ENCODE measurements at places on chromosomes 5 and 9.
A peak's percentile ranks its signal among the peaks of the same experiment; 100 is the strongest.

- DNase-seq: peak; percentile 4
Measured at GRCh38 chr5:141529002-141529401, 40.1 kb downstream of the PCDHGC5 start.

DNA sequence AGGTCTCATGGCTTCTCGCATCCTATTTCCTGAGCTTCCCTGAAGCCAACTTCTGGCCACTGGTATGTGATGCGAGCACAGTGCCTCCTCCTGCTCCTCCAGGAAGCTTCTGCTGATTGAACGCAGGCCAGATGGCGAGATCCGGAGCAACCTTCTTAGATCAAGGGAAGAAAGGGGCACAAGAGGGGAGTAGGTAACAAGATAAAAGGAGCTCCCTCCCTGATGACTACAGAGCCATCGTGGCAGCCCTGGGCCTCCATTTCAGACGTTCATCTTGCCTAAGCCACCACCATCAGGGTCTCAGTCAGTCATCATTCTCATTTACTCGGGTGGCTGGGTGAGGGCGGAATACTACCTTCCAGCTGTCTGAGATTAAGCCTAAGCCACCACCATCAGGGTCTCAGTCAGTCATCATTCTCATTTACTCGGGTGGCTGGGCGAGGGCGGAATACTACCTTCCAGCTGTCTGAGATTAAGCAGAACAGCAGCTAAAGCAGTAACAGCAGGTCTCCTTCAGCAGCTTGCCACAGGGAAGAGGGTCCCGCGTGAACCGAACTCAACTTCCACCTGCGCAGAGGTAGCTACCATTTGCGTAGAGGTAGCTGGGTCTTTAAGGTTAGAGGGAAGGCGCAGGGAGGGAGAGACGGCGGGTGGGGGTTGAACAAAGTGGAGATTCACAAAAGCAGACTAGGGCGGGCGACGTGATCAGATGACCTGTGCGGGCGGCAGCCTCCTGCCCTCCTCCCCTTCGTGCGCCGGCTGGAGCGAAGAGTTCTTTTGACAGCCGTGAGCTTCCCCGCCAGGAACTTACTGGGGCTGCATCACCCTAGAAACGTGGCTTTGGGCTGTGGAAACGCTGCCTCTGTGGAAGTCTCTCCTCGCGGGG is 27.9 kb upstream of the MGAT1 start:
- peak; percentile 72 for DNase-seq

DNA sequence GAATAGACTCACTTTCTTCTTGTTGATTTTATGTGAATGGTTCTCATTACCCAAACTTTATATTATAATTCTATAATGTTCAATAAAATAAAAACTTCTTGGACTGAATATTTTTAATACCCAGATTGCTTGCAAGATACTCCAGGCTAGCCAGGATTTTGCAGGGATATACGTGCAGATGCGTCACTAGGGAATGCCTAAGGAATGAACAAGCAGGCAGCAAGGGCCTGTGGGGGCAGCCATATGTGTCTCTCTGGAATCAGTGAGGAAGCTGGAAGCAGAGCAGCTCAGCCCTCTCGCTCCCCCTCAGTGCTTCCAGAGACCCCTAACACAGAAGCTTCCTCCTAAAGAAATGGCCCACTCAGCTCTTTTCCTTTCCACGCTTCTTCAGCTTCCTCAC is 457.4 kb downstream of the CCDC171 start:
- DNase-seq: no peak

- no peak for DNase-seq
Measured at GRCh38 chr9:31136524-31136923, 1247.9 kb upstream of the ACO1 start.

DNA sequence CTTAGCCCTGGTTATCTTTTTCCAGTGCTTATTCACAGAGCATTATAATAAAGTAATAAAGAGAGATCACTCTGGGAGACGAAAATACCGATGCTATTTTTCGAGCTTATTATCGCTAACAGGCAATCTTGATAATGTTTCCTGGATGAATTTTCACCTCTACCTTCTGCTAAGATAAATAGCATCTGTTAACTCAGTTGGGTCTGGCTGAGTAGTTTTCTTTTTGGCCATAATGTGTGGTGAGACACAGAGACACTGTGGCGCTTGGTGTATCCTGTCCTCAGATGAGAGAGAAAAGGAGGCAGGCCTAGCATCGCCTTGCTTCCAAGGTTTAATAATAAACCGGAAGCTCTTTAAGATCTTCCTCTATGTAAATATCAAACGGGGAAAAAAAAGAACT is 46.2 kb upstream of the CDH12 start:
- no peak for DNase-seq

- peak; percentile 33 for DNase-seq
Measured at GRCh38 chr5:142013734-142014521, 1.1 kb upstream of the GNPDA1 start.

DNA sequence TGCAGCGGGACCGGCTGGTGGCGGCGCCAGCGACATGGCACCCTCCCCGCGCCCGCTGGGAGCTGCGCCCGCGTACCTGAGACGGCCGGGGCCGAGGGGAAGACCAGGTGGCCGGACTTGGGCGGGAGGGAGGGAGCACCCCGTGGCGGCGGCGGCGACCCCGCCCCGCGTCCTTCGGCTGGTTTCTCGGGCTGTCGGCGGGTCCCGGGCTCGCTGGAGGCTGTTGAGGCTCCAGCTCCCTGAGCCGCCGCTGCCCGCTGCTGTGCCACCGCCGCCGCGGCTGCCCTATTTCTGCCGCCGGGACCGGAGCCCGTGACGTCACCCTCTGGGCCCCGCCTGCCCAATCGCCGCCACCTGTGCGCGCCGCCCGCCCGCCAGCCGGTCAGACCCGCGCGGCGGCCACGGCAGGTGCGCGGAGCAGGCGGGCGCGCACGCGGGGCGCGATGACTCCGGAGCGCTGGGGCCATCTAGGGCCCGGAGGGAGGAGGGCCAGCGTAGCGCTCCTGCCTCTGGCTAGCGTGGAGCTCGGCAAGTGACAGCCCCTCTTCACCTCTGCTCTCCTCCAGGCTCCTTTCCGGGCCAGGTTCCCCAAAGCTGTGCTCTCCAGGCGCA is at the start of gene FSTL4:
Gene FSTL4 (minus strand): TSS at position 293 of the 612 bp plus-strand sequence.
- DNase-seq: peak; percentile 36

DNA sequence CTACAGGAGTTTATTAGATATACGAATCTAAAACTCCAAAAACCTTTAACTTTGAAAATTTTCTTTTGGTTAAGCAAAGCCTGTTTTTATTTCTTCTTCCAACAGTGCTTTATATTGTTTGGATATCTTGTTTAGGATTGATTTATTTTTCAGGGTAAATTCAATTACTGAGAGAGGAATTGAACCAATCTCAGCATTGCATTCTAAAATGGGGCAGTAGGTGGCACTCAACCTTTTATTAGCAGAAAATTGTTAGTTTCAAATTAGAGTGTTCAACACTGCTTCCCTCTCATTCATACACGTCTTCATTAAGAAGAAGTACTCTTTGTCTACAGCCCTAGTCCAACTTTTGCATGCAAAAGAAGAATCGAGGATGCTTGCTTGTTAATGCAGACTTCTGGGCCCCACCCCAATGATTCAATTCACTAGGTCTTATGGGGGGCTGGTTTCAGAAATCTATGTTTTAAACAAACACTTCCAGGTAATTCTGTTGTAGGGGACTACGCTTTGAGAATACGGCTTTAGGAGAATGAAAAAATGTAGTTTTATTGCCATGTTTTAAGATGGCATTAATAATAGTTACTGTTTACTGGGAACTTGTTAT is 26.6 kb downstream of the MRPL22 start:
- no peak for DNase-seq

DNA sequence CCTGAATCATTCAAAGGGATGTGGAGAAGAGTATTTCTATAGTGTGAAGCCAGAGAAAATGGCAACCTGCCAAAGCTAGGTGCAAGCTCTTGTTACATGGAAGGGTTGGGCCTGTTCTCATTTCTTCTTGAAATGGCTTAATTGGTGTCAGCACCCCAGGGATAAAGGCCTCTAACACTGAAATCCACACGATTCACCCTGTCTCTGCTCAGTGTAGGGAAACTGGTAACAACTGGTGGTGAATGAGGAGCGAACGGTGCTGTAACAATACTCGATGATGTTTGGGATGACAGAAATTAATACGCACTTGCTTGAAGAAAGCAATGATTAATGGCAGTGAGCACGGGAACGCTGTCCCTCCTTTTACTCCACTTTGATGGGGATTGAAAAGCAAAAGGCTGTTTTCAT is 16.2 kb downstream of the PBX3 start:
- DNase-seq: no peak

GRCh38 chr9:135945969-135946368 is 15.2 kb downstream of the UBAC1 start:
- no peak for DNase-seq

DNA sequence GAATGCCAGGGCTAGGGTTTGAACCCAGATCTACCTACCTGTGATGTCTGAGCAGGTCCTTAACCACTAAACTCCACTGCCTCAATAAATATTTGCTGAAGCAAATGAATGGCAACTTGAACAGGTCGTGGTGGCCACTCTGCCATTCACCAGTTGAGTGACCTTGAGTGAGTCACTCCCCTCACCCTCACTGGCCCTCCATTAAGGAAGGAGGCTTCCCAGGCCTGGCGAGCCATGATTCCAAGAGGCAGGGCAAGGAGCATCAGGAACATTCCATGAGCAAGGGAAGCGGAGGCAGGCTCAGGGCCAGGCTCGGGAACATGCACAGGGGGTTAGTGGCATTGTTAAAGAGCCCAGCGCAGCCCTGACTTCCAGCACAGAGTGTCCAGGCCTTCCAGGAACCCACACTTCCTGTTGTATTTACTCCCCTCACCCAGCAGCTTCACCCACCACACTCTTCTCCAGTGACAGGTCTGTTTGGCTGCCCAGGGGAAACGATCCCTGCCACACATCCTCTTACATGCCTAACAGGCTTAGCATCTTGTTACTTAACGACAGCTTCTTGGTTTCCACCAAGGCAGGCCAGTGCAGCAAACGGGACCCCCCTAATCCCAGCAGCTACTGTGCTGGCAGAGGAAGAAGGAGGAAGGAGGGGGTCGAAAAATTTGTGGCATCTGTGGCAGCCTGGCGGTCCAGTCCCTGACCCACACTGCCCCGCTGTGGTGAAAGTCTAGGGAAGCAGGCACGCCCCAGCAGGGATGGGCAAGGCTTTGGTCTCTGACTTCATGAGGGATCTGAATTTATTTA is 43.7 kb upstream of the TTC1 start:
- DNase-seq: peak; percentile 26

DNA sequence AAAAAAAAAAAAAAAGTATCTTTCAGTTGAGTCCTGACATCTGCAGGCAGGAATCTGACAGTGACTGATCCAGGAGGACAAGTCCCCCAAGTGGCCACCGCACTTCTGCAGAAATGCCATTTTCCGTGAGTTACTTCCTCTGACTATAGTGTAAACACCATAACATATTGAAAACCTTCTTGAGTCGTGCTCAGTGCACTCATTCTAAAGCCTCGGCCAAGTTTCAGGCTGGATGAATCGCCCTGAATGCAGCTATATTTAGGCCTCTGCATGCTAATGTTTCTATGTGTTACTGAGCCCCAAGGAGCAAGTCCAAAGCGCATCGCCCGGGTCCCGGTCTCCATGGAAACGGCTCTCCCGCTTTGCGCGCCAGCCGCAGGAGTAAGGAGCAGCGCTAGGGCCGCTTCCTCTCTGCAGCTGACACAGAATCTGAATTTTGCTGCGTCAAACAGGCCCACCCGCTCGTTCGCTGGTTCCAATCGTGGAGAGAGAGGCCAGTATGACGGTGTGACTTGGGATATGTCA is 335.4 kb downstream of the MSX2 start:
- peak; percentile 38 for DNase-seq

DNA sequence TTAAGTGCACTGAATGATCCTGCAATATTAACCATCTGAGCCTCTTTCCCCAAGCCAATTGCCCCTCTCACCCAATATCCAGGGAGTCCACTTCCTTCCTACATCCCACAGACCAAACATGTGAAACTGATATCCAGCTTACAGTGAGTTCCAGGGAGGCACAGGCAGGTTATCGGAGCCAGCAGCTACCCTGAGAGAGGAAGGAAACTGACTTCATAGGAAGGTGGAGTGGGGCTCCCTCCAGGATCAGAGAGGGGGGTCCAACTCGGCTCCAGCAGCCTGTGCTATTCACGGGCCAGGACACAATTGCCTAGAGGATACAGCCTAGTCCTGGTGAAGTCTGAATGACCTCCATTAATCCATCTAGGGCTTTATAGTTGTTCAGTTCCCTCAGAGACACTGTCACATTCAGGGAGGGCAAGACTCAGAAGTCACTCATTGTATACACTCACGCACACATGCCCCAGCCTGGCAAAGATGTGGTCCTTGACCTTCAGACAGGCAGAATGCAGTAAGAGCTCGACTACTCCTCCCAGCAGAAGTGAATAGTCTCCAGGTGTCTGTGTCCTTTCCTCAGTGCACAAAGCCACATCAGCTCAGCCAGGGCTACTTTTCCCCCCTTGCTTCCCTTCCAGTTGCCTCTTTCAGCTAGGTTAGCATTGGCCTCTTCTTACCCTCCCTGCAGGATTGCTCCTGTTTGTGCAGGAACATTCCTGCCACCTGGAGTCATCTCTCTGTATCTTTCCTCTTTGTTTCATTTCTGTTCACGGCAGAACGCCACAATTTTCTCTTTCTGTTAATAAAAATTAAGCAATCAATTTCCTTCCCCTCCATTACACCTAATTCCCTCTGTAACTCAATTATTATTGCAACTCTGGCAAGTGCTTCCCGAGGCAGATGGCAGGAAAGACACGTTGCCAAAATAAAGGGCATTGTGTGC is 501.7 kb downstream of the ARHGEF28 start:
- no peak for DNase-seq

DNA sequence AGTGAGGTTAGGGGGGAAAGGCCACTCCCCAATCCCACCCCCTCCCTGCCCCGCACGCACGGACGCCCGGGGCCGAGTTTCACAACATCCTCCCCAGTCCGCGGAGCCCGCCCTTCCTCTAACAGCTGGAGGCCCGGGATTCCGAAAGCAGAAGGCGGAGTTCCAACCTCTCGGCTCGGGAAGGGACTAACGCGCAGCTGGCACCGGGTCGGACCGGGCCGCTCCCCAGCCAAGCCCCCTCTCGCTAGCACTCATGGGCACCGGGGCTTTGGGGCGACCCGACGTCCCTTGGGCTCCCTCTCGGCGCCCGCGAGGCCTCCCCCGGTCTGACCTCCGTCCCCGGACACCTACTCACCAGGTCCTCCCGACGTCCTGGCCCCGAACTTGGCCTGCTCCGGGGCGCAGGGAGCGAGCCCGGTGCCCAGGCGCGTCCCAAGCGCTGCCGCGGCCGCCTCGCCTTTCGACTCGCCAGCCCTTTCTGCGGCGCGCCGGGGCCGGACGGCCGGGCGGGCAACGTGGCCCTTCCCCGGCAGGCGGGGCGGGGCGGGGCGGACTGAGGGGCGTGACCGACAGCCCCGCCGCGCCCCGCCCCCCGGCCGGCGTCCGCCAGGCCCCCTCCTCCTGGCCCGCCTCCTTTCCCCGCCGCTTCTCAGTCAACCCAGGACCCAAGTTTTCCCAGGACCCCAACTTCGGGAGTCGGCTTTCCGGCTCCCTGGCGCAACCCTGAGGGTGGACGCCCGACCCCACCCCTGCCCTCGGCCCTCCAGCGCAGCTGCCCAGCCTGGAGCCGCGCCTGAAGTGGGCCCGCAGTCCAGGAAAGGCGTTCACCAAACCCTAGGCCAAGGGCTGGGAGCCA is at the start of gene MGAT1:
Gene MGAT1 (minus strand): TSS at position 482 of the 856 bp plus-strand sequence. CDS start 9,835 bp downstream, outside the sequence.
- DNase-seq: peak; percentile 82

DNA sequence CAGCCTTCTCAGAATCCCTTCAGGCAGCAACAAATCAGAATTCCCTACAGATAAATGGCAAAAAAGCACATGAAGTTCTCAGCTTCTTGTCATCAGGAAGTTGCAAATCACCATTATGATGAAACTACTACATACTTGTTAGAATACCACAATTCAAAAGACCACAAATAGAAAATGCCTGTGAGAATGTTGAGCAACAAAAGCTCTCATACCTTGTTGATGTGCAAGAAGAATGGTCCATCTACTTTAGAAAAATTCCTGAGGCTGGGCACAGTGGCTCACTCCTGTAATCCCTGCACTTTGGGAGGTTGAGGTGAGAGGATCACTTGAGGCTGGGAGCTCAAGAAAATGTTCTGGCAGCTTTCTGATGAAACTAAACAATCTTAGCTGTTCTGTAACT is 278.1 kb downstream of the ICE1 start:
- no peak for DNase-seq

All from stimulated activated CD4-positive, alpha-beta T cell treated with anti-CD3 and anti-CD28 coated beads, Interleukin-2, amount 100 ng/mL, for 24 hours (primary cell).